ENCODE measurements at places on chromosomes 12 and 14. TPM values are rescaled to one million over a fixed set of nuclear protein-coding genes. Genes with fewer than 3 reads are reported as not detected.

- peak; percentile 67 for DNase-seq
These were observed 213.1 kb downstream of the CHST11 start for GRCh38 chr12:104669851-104670337.

DNA sequence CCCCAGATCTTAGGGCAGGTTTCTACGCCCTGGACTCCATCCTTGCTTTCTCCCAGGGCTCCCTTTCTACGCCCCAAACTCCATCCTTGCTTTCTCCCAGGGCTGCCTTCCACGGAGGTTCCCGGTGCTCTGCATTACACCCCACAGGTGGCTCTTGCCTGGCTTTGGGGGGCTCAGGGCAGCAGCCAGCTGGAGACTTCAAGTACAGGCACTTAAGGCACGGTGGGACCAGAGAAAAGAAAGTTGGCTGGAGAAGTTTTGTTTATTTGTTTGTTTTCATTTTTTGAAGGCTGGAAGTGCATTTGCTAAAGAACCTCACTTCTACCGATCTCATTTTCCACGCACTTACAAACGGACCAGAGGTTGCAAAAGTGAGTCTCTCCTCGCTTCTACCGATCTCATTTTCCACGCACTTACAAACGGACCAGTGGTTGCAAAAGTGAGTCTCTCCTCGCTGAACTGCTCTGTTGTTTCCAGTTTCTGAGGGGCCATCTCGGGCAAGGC lies 103.8 kb upstream of the MED13L start:
- DNase-seq = no peak

GRCh38 chr12:70609203-70609602 lies 28.0 kb downstream of the PTPRB start:
- DNase-seq = no peak

DNA sequence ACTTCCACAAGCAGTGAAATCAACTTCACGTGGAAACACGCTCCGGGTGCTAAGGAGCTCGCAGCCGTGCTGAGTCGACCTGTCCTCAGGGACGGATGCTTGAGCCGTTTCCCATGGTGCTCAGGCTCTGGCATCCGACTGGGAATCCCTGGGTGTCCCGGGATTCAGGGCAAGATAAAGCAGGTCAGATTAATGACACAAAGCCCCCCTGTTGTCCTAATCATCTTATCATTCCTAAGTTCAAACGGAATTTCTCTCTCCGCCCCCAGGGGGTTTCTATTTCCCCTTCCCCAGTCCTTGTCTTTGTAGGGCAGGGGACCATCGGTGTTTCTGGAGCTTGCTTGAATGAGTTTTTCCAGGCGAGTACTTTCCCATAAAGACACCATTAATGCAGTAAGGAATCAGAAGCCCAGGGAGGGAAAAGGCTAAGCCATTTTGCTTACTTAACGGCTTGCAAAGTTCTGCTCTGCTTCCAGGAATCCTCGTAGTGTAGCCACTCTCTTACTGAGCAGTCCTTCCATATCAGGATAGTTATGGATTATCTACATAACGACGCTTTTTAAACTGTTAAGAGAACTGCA lies 116.5 kb downstream of the TMEM132C start:
- no peak for DNase-seq

- DNase-seq = no peak
These were observed 758.4 kb downstream of the BCL11B start for GRCh38 chr14:98513558-98513957.

- no peak for DNase-seq
These were observed 13.9 kb downstream of the ERG28 start for GRCh38 chr14:75646762-75647161.

- DNase-seq = peak; percentile 66
These were observed 51.2 kb downstream of the ARMH4 start for GRCh38 chr14:58100735-58101368.

DNA sequence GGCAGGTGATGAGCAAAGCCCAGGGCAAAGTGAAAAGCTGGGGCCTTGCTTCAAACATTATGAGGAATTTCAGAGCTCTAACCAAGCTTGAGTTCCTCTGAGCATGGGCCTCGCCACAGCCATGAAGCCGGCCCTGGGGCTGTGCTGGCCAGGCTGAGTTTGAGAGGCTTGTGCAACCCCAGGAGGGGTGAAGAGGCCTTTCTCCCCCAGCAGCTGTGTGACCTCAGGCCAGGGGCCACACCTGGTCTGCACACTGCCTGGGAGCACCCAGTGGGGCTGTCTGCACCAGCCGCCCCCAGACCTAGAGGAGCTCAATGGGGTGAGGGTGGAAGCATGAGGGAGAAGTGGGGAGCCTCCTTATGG lies 204.9 kb upstream of the C14orf180 start:
- no peak for DNase-seq

GRCh38 chr12:54417712-54418440 lies 1.2 kb downstream of the ITGA5 start:
- no peak for DNase-seq

DNA sequence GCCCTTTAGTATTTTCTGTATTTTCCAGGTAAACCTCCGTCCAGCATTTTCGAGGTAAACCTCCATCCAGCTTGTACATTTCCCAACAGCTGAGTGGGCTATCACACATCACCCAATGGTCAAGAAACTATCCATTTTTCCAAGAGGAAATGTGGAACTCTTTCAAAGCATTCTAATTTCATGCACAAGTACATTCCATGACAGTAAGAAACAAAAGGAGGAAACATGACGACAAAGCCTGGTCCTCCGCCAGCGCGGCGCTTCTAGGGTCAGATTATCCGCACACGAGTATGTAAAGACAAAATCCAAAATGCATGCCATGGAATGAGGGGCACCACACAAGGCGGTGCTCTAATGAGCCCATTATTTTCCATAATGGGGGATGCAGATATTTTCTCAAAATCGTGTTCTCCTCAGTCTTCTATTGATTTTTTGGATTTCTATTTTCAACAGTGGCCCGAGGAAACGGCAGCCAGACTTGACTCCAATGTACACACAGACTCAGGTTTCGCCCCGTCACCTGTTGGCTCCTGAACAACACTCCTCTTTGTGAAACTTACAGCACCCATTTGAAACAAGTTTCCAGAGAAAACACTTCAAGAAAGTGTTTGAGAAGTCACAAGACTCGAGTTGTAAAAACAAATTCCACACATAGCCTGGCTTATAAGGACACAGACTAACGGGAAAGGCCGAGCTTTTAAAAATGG lies 107.4 kb downstream of the PRICKLE1 start:
- peak; percentile 75 for DNase-seq

DNA sequence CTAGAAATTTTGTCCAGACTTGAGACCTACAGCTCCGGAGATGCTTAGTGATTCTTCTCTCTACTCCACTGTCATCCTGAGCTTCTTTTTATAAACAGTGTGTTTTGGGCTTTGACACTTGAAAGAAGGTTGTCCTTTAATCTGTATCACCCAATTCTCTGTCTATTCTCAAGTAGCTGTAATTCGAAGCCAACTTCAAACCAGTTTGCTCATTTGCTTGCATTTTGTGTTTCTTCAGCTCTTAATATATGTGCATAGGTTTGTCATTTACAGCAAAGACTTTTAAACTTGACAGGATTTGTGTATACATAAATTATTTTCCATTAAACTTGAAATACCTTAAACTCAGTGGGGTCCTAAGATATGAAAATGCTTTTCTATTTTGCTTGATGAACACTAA lies 16.4 kb upstream of the MYBPC1 start:
- DNase-seq = no peak

GRCh38 chr12:94191023-94191422 lies 42.6 kb downstream of the PLXNC1 start:
- no peak for DNase-seq

- no peak for DNase-seq
These were observed 13.9 kb downstream of the SYT1 start for GRCh38 chr12:78878459-78878858.

The TC2N gene
- total RNA-seq = 1.6 TPM

The RNF41 gene
- total RNA-seq = 75.0 TPM

The ERBB3 gene
- total RNA-seq = 1.5 TPM

The HOXC4 gene
- total RNA-seq = 0.36 TPM

The AVPR1A gene
- 0.41 TPM for total RNA-seq

The ACAD10 gene
- 19.7 TPM for total RNA-seq

The DAO gene
- not detected for total RNA-seq

The HPD gene
- 1.1 TPM for total RNA-seq

The ESR2 gene
- 0.16 TPM for total RNA-seq

The ARHGAP9 gene
- 0.18 TPM for total RNA-seq

The LRRC10 gene
- total RNA-seq = not detected

The SMIM41 gene
- total RNA-seq = 0.98 TPM

The CCDC197 gene
- total RNA-seq = not detected

The TMTC1 gene
- total RNA-seq = 12.8 TPM

The BMP4 gene
- total RNA-seq = 14.4 TPM
